ENCODE measurements at places on chromosomes 6 and 20. TPM values are rescaled to one million over a fixed set of nuclear protein-coding genes. Genes with fewer than 3 reads are reported as not detected.

DNA sequence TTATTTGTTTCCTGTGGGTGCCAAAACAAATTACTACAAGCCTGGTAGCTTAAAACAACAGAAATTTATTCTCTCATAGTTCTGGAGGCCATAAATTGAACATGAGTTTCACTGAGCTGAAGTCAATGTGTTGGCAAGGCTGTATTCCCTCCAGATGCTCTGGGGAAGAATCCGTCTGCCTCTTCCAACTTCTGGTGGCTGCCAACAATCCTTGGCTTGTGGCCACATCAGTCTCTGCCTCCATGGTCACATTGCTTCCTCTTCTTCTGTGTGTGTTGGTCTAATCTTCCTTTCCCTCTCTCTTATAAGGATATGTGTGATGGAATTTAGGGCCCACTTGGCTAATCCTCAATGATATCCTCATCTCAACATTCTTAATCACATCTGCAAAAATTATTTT is 92.8 kb upstream of the EPB41L1 start:
- DNase-seq = no peak
- no peaks in the 10 kb centered on the region for H3K36me3 ChIP-seq
- no peak overlapping the region for H3K27ac ChIP-seq
- H3K27me3 ChIP-seq = peaks cover 23% of the 10 kb centered on the region
- H3K4me1 ChIP-seq = peaks cover 4% of the 10 kb centered on the region

DNA sequence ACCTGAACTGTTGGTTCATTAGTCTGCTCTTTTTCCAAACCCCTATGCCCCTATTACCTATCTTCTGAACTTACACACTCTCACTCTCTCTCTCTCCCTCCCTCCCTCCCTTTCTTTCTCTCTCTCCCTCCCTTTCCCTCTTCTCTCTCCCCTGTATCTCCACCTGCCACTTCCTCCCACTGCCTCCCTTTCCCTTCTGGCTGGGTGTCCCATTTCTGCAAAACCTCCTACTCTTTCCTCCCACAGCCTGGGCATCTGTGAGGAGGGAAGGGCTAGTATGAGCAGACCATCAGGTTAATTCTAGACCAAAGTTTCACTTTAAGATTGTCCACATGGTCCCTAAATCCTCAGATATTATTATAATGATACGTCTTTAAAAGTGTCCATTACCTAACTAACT is 95.1 kb downstream of the TMEM200A start:
- H3K4me3 ChIP-seq = no peak overlapping the region
- H3K27me3 ChIP-seq = no peaks in the 10 kb centered on the region
- H3K4me1 ChIP-seq = no peaks in the 10 kb centered on the region
- H3K27ac ChIP-seq = no peak overlapping the region
- no peaks in the 10 kb centered on the region for H3K36me3 ChIP-seq

GRCh38 chr6:154595538-154595937 is 85.1 kb upstream of the CNKSR3 start:
- H3K36me3 ChIP-seq = no peaks in the 10 kb centered on the region
- H3K27me3 ChIP-seq = no peaks in the 10 kb centered on the region
- H3K4me3 ChIP-seq = no peak overlapping the region
- peaks cover 3% of the 10 kb centered on the region for H3K4me1 ChIP-seq

- H3K27me3 ChIP-seq = no peaks in the 10 kb centered on the region
- no peak for DNase-seq
- no peak overlapping the region for H3K27ac ChIP-seq
- no peaks in the 10 kb centered on the region for H3K4me1 ChIP-seq
- H3K36me3 ChIP-seq = no peaks in the 10 kb centered on the region
Observed at GRCh38 chr6:90111387-90111786, 185.3 kb downstream of the BACH2 start.

Gene SLC22A23
- total RNA-seq = 38.4 TPM

Measured in H1 (cell line).